Activated CD4-positive, alpha-beta T cell treated with anti-CD3 and anti-CD28 coated beads, Interleukin-2, amount 10 ng/mL, durations not matched to agents 24 days and 14 days (primary cell): ENCODE measurements at places on chromosomes 3 and 15. TPM values are rescaled to one million over a fixed set of nuclear protein-coding genes. Genes with fewer than 3 reads are reported as not detected.

WNT5A gene
- not detected in 2 replicates for total RNA-seq

TIMP4 gene
- total RNA-seq, result 0.19 and 0.33 TPM in 2 replicates

GOLGA8T gene
- not detected in 2 replicates for total RNA-seq

GPR87 gene
- 1.0 and 1.4 TPM in 2 replicates for total RNA-seq

- no peaks in the 10 kb centered on the region for H3K27me3 ChIP-seq
- DNase-seq, result no peak
- peak overlapping the region; percentile 2 for H3K27ac ChIP-seq
- H3K36me3 ChIP-seq, result peaks cover 21% of the 10 kb centered on the region
- H3K4me3 ChIP-seq, result no peak overlapping the region
- peaks cover 21% of the 10 kb centered on the region for H3K4me1 ChIP-seq
Measured at GRCh38 chr3:183268366-183268765, 15.3 kb downstream of the B3GNT5 start.

DNA sequence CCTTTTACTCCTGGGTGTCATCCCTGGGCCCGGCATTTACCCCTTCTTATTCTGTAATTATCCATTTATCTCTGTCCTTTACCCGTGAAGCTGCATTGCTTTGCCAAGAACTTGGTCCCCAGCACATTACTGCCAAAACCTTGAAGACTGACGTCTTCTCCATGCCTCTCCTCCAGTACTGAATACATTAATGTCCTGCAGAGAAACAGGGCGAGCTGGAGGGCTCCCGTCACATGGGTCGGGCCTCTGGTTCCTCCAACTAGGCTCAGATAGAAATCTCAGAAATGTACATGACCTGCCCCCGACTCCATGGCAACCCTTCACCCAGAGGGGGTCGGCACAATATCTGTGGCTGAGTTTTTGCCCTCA, 445 bp downstream of the EFCAB12 start:
- peak overlapping the region; percentile 78 for H3K4me3 ChIP-seq
- peaks cover 3% of the 10 kb centered on the region for H3K27me3 ChIP-seq
- H3K36me3 ChIP-seq, result peaks cover 25% of the 10 kb centered on the region
- H3K27ac ChIP-seq, result no peak overlapping the region
- no peak for DNase-seq
- peaks cover 33% of the 10 kb centered on the region for H3K4me1 ChIP-seq

- peak; percentile 53 for DNase-seq
- H3K27ac ChIP-seq, result no peak overlapping the region
- no peak overlapping the region for H3K4me3 ChIP-seq
- no peaks in the 10 kb centered on the region for H3K27me3 ChIP-seq
- H3K4me1 ChIP-seq, result peaks cover 20% of the 10 kb centered on the region
- peaks cover 2% of the 10 kb centered on the region for H3K36me3 ChIP-seq
Measured at GRCh38 chr15:77059786-77060361, 11.0 kb downstream of the TSPAN3 start.

- peak overlapping the region; percentile 78 for H3K27ac ChIP-seq
- peak; percentile 83 for DNase-seq
- H3K36me3 ChIP-seq, result peaks cover 7% of the 10 kb centered on the region
Measured at GRCh38 chr15:68352401-68353062, 75.0 kb downstream of the FEM1B start.

DNA sequence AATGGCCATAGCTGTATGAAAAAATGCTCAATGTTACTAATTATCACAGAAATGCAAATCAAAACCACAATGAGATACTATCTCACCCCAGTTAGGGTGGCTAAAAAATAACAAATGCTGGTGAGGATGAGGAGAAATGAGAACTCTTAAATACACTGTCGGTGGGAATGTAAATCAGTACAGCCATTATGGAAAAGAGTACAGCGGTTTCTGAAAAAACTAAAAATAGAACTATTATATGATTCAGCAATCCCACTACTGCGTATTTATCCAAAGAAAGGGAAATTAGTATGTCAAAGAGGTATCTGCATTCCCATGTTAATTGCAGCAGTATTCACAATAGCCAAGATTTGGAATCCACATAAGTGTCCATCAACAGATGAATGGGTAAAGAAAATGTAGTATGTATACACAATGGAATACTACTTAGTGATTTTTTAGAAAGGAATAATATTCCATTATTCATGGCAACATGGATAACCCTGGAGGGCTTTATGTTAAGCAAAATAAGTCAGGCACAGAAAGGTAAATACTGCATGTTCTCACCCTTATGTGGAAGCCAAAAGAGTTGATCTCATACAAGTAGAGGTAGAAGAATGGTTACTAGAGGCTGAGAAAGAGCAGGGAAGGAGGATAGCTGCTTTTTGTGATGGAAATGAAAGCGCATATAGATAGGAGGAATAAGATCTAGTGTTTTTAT, 35.0 kb downstream of the SERP1 start:
- H3K4me3 ChIP-seq, result no peak overlapping the region
- H3K4me1 ChIP-seq, result peaks cover 5% of the 10 kb centered on the region
- no peaks in the 10 kb centered on the region for H3K36me3 ChIP-seq
- no peak overlapping the region for H3K27ac ChIP-seq

DNA sequence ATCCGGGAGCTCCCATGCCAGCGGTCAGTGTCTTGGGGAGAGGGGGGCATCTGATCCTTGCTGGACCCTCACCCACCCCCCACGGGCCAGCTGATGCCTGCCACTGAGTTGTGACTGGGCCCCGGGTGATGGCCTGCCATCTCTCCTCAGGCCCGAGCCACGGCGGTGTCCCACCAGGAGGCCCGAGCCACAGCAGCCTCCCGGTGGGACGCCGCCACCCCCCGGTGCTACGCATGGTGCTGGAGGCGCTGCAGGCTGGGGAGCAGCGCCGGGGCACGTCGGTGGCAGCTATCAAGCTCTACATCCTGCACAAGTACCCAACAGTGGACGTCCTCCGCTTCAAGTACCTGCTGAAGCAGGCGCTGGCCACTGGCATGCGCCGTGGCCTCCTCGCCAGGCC, 4.3 kb downstream of the H1-8 start:
- peaks cover 3% of the 10 kb centered on the region for H3K27me3 ChIP-seq
- no peaks in the 10 kb centered on the region for H3K36me3 ChIP-seq
- no peak overlapping the region for H3K27ac ChIP-seq
